ENCODE measurements at places on chromosomes 2 and 18. TPM values are rescaled to one million over a fixed set of nuclear protein-coding genes. Genes with fewer than 3 reads are reported as not detected.

GRCh38 chr2:224038049-224038829, 847 bp downstream of the SERPINE2 start:
- DNase-seq: no peak

NEUROD1 gene
- not detected for total RNA-seq

- peak; percentile 66 for DNase-seq
These were observed 476 bp downstream of the STRN start for GRCh38 chr2:36965751-36966369.

TRIB2 gene
- total RNA-seq: 45.4 TPM

- DNase-seq: no peak
These were observed 1154.8 kb upstream of the ZEB2 start for GRCh38 chr2:145674705-145675104.

GRCh38 chr2:28962505-28962904, 18.6 kb upstream of the TOGARAM2 start:
- no peak for DNase-seq

PROKR1 gene
- not detected for total RNA-seq

DYNC2LI1 gene
- total RNA-seq: 35.6 TPM

DNA sequence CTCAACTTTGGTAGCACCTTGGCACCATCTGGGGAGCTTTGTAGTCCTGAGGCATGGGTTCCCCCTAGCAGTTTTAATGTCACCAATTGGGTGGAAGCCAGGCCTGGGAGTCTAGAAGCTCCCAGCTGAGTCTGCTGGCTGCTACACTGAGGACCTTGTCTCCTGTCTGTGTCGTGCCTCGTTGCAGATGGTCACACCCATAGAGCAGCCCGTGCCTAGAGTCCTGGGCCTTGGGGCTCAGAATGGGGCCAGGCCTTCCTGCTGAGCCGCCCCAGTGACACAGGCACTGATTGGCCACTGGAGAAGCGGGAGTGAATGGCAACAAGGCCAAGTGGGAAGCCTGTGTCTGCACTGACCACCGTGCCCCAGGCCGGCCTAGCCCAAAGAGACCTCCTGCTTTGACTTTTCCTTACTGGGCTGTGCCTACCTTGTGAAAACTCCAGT, 113.2 kb downstream of the SH3RF3 start:
- DNase-seq: no peak

- DNase-seq: no peak
These were observed 136.0 kb upstream of the SERTAD2 start for GRCh38 chr2:64789466-64790320.

DNA sequence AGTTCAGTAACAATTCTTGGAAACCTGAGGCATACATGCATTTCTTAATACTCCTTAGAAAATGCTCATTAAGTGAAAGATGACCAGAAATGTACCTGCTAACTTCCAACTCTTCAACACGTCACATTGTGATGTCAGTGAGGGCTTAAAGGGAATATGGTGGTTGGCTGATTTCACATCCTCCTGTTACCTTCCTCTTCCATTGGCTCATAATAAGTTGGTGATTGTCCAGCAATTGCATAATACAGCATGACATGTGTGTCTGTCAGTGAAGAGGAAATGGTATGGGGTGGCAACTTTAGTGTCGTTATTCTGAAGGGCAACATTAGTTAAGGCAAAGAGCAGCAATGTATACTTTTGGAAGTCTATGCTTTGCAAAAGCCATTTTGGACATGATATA, 26.0 kb downstream of the PLEK start:
- no peak for DNase-seq

- DNase-seq: no peak
These were observed 83.5 kb downstream of the ZNF236 start for GRCh38 chr18:76905821-76906220.

APLF gene
- 8.9 TPM for total RNA-seq

DNA sequence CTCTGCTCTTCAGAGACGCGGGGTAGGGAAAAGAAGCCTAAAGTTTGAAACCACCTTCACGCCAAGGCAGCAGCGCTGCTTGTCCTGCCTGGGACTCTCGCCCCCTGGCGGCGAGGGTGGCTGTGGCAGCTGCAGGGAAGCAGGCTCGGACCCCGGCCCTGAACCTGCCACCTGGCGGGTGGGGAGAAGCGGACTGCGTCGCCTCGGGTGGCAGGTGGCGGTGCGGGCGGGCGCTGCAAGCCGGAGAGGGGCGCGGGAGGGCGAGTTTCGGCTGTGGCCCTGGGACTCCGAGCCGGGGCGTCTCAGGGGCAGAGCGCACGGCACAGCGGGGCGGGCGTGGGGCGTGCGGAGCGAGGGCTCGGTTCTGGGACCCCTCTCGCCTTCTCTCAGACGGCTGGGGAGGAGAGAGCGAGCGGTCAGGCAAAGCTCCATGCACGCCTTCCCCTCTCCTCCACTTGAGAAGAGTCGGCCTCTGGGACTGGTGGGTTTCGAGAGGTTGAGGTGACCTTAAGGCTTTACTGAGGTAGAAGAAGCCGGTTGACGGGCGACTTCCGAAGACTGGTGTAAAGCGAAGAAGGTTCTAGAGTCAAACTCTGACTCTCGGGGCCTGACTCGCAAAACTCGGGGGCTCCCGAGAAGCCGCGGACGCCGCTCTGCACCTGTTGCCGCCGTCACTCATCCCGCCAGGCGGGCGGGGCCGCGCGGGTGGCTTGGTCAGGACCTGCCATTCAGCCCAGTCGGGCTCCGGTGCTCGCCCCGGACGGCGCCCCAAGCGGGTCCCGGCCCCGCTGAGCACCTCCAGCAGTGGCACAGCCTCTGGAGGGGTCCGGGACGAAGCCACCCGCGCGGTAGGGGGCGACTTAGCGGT, 1.1 kb upstream of the BOLL start:
- DNase-seq: no peak

CRYBA2 gene
- not detected for total RNA-seq

DNA sequence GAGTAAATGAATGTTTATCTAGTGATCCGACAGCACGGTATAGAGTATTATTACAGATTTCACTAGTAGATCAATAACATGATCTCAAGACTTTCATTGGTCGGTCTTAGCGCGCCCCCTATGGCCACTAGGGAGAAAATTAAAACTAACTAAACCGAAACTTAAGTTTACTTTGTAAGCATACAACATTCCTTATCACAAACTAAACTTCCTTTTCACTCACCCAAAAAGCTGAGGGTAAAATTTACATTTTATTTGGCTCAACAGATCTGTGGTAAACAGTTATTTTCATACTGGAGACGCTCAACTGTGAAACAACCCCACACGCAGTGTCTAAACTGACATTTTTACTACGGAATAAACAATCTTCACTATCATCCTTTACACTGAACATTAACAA, 215.6 kb upstream of the MAP2 start:
- no peak for DNase-seq

- DNase-seq: no peak
These were observed 30.2 kb upstream of the RAB11FIP5 start for GRCh38 chr2:73142937-73143336.

GRCh38 chr2:97966545-97967215, 29.1 kb downstream of the TMEM131 start:
- DNase-seq: no peak

GRCh38 chr2:160068906-160069305, 6.5 kb upstream of the PLA2R1 start:
- DNase-seq: no peak

- DNase-seq: no peak
These were observed 927.9 kb upstream of the ACVR2A start for GRCh38 chr2:146916914-146917313.

DNA sequence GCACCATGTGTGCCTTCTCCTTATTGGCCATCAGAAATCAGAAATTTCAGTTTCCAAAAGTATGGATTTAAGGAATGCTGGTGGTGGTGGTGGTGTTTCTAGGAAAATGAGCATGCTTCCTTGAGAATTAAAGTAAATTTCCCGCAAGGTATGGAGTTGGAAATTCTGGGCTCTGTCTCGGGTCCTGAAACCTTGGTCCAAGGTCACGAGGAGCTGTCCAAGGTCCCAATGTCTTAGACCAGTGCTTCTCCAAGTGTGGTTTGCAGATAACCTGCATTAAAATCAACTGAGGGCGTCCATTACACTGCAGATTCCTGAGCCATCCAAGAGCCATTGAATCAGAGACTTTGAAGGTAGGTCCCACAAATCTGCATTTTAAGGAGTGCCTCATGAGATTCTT, 210.9 kb upstream of the PKDCC start:
- DNase-seq: no peak

GPR35 gene
- total RNA-seq: 1.6 TPM

- no peak for DNase-seq
These were observed 219.0 kb downstream of the MYO3B start for GRCh38 chr2:170396799-170397459.

DNA sequence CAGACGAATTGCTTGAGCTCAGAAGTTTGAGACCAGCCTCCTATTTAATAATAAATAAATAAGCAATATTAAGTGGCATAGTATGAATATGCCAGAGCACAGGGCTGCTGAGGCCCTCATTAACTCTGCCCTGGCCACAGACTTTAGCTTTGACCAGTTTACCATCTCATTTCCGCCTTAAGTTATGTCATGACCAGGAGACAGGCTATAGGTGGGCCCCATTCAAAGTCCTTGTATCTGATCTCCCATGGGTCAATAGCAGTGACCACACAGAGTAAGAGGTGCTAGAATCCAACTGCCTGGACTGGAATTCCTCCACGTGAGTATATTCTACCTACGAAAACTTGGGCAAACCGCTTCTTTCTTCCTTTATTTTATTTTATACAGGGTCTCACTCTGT, 13.4 kb upstream of the ASXL2 start:
- DNase-seq: no peak

DNA sequence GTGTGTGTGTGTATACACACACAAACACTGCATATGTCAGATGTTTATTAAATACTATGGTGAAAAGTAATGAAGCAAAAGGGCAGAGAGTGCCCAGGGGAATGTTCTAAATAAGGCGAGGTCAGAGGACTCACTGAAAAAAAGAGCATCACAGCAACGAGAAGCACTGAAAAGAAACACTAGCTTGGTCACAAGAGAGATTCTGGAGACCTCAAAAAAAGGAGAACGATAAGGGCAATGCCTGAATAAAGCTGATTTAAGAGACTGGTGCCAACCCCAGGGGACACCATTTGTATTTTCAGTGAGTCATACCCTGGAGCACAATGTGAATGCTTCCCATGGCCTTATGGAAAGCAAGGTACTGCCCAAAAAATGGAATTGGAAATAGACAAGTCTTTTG, 14.5 kb downstream of the SLC40A1 start:
- DNase-seq: no peak

GRCh38 chr2:197312186-197312585, 1.6 kb upstream of the ANKRD44 start:
- DNase-seq: no peak

NTSR2 gene
- not detected for total RNA-seq

- DNase-seq: no peak
These were observed 1204.5 kb upstream of the ZEB2 start for GRCh38 chr2:145724311-145724898.

TDRD15 gene
- 0.10 TPM for total RNA-seq

DHRS9 gene
- 1.1 TPM for total RNA-seq

MC2R gene
- 0.60 TPM for total RNA-seq

CAPG gene
- 298 TPM for total RNA-seq

- no peak for DNase-seq
These were observed 38.6 kb downstream of the FAM124B start for GRCh38 chr2:224363281-224363680.

DNA sequence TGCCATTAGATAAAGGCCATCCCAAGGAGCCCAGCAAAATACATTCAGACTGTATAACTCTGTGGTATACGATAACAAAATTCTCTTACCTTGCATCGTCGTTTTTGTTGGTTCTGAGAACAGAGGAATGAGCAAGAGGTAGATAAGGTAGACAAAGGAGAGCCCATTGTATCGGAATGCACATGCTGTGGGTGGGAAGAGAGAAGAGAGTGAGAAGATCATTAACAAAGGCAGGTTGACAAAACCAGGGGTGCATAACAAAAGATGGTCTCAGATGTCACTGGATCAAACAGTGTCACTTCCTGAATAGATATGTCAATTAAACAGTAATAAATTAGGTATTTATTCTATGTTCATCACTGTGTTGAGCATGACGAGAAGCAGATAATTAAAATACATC, 83.3 kb downstream of the PIEZO2 start:
- DNase-seq: no peak

GRCh38 chr2:201969938-201970785, 63.5 kb upstream of the FZD7 start:
- no peak for DNase-seq

GRCh38 chr2:12506846-12507245, 209.9 kb upstream of the TRIB2 start:
- DNase-seq: no peak

DNA sequence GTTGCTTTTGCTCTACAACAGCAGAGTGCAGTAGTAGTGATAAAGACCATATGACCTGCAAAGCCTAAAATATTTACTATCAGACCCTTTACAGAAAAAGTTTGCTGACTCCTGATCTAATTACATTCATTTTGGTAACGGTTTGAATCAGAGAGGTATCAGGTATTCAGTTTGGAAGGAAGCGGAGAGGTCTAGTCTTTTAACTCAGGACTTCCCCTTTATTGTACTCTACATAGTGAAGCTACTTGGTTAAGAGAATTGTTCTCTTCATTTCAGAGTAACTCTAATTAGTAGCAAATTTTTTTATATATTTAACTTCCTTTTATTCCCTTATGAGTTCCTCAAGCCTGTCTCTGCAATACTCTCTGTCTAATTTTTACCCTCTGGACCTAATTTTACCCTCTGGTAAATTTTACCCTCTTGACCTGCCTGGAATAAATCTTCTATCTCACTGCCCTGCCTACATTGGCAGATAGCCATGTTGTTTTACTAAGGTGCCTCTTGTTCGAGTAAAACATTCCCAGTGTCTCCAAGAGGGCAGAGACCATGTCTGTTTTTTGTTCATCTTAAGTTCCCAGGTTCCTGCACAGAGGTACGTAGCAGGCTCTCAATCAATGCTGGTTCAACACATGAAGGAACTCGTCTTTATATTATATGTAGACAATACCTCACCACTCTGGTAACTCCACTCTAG, 170.6 kb downstream of the DNAH6 start:
- no peak for DNase-seq

GRCh38 chr2:127015106-127015910, 91.6 kb downstream of the BIN1 start:
- DNase-seq: no peak

DNA sequence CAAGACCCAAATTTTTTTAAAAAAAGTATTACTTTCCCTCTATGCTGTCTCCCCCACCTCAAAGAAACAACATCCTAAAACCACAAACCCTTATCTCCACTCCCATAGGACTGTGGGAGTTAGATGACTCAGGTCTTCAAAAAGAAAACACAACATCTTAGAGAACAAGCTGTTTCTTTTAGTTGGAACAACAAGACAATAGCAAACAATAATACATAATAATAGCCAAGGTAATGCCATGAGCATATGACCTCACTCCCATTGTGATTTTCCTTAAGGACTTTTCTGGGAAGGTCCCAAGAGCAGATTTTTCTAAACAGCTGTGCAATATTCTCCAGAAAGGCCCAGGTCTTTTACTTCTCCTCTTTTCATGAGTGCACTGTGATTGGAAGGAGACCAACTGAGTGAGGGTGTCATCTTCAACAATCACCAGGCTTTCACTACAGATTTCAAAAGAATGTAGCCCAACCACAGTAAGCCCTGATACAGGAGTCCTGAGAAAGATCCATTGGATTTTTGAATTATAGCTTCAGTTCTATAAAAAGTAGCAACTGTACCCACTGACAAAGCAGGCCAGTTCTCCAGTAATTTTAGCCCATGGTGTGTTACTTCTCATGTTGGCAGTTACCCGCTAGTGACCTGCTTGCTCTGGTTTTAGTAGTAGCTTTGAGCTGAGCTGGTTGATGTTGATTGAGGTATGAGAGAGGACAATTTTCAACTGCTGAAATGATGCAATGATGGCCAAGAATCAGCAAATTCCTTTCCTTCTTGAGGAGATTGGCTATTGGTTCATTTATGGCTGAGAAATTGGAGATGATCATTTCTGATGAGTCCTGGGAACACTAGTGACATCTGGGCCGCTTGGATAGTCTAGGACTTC, 144.5 kb upstream of the TCF4 start:
- no peak for DNase-seq

UGT1A10 gene
- 3.0 TPM for total RNA-seq

Measured in ureter (tissue), 1 donor.